DMS79 (cell line): ENCODE measurements at places on chromosomes 5 and 9.

- no peak for DNase-seq
Measured at GRCh38 chr9:91643481-91644077, 219.9 kb upstream of the NFIL3 start.

GRCh38 chr5:7050986-7051385 lies 337.8 kb downstream of the TENT4A start:
- no peak for DNase-seq

GRCh38 chr5:124697933-124698591 lies 48.4 kb downstream of the ZNF608 start:
- DNase-seq: no peak

GRCh38 chr9:36401164-36401740 lies 1.2 kb upstream of the RNF38 start:
- DNase-seq: no peak

DNA sequence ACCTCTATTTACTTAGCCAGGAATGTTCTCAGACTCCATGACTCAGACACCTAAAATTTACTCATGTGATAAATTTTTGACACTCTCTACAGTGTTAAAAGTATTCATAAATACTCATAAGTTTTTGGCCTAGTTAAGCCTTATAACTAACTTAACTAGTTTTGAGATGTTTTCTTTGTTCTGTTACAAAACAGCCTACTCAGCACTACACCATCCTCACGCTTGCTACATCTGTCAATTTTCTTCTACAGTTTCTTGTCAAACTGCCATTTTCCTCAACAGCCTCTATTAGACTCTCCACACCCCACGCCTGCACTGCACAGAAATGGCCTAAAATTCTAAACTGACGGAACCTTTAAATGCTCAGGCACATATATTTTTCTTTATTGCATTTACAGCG lies 195.5 kb downstream of the ANXA1 start:
- DNase-seq: no peak
